ENCODE measurements at places on chromosomes 6 and 20. TPM values are rescaled to one million over a fixed set of nuclear protein-coding genes. Genes with fewer than 3 reads are reported as not detected.

DNA sequence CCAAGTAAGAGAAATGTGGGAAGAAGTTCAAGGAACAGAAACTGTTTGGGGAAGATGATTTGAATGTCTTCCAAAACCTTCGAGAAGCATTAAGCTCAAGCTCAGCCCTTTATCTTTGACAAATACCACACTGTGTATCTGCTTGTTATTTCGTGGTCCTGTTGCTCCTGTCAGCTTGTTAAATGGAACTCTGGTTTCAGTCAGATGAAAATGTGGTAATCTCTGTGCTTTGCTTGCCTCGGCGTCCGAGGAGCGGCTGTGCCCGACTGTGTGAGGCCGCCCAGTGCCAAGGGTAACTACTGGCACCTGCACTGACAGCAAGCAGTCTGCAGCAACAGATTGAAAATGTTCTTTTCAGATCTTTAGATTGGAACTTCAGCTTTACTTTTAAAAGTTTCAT is 577.9 kb upstream of the FLRT3 start:
- DNase-seq = no peak

DNA sequence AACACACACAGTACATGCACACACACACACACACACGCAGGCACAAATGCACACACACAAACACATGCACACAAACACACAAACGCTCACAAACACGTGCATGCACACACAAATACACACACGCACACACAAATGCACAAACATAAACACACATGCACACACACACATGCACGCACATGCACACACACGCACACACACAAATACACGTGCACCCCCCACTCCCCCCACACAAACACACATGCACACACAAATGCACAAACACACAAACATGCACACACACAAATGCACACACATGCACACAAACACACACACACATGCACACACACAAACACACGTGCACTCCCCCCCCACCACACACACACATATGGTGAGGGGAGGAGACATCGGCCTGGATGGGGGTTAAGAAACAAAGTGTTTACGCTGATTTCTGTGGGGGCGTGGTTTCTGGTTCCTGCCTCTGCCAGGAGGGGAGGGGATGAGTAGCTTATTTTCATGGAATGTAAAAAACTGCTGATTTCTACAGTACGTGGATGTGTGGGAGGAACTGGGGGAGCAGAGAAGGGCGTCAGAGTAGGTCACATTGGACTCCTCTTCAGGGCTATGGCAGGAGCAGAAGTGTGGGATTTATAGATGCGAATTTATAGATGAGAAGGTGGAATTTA is 607.2 kb downstream of the QKI start:
- no peak for DNase-seq

DNA sequence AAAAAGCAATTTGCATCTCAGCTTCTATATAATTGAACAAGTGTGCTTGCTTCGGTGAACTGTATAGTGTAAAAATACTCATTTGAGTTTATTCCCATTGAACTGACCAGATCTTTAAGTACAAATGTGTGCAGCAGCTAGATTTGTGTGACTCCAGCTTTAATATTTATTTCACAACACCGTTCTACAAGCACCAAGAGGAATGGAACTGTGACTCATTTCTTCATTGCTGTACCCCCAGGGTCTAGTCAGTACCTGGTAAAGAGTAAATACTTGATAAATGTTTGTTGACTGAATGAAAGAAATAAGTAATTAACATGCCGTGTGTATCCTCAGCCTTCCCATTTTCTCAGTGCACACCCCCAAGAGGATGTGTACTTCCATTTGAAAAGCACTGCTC is 464.8 kb downstream of the CBLN4 start:
- DNase-seq = no peak

ZNF322 gene
- 39.1 TPM for polyA plus RNA-seq

SULF2 gene
- polyA plus RNA-seq = 11.7 TPM

TPX2 gene
- 53.8 TPM for polyA plus RNA-seq
